NB4 (cell line): ENCODE measurements at places on chromosomes 1 and 21.
A peak's percentile ranks its signal among the peaks of the same experiment; 100 is the strongest.

DNA sequence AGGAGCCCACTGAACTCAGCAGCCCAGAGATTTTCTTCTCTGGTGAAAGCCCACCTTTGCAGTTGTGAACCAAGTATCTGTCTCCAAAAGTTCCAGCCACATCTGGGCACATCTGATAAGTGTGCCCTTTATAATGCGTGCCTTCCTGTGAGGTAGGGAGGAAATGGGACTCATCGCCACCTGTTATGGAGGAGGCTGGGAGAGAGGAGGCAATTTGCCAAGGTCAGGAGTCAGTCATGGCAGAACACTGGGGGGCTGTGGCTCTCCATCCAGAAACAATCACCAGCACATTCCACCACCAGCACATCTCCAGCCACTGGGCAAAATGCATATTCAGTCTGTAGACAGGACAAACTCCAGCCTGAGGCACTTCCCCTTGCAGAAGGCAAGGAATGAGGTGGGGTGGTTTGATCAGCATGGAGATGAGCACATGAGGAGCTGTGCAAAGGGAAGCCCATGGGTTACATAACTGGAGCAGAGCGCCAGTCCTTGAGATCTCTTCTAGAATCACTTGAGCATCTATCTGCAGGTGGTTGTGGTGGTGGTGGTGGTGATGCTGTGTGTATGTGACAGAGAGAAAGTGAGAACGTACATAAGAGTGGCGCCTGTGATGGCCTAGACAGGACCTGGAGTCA is 15.0 kb upstream of the LEMD1 start:
- DNase-seq = no peak

DNA sequence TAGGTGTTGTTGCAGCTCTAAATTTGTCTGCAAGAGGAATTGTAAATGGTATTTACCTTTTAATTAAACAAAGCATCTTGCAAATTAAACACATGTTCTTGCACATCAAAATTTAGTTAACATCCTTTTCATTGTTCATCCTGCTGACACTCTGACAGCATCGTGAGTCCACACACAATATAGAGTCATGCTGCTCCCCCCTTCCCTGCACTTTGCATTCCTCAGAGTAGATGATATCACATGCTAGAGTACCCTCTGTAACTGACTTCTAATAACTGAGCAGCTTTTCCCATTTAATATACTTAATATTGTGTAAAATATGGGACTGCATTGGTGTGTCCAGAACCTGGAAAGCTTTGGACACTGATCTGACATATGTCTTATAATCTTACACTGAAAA is 138.8 kb upstream of the DPYD start:
- DNase-seq = no peak

DNA sequence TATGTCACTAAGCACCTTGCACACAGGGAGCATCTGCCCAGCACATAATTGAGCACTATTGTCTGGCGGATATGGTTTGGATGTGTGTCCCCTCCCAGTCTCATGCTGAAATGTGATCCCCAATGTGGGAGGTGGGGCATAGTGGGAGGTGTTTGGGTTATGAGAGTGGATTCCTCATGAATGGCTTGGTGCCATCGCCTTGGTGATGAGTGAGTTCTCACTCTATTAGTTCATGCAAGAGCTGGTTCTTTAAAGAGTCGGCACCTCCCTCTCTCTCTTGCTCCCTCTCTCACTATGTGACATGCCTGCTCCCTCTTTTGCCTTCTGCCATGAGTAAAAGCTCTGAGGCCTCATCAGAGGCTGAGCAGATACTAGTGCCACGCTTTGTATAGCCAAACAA is 9.5 kb downstream of the CTSK start:
- DNase-seq = no peak

DNA sequence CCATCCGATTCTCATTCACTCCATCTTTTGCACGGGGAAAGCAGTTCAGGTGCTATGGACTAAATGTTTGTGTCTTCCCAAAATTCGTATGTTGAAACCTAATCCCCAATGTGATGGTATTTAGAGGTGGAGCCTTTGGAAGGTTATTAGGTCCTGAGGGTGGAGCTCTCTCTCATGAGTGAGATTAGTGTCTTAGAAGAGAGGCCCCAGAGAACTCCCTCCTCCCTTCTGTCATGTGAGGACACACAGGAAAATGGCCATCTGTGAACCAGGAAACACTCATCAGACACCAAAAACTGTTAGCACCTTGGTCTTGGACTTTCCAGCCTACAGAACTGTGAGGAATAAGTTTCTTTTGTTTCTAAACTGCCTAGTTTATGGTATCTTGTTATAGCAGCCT is 15.8 kb upstream of the CCDC190 start:
- DNase-seq = no peak

DNA sequence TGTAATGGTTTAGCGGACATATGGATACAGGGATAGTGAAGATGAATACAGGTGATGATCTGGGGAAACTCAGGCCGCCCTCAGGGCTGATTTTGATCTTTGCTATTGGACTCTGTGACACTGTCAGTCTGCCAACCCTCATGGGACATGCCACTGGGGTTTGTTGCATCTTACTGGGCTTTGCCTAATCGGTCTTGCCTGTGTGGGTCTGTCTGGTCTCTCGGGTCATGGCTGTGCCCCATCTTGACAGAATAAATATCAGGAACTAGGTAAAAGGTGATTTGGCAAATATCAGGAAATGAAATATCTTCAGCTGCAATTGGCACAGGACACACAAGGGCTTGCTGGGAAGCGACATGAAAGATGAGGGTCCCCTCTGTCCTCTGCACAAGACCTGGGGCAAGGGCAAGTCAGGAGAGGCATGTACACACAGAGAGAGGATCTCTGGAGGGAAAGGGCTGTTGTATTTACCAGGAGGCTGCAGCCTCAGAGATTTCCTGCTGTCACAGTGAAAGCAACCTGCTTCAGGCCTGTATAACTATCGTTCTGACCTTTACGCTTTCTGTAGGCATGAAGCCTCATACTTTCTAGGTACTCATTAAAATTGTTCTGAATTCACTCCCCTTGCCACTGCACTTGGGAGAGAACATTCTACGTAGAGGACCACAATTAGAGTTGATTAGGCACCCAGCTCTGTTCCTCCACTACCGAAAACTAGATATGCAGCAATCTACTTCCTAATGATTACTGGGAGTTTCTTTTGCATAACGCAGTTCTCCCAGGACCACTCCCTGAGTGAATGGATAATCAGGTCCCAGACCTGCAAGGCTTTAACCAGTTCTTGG is 52.0 kb upstream of the GADD45A start:
- no peak for DNase-seq

GRCh38 chr1:116075575-116075974 is 35.6 kb upstream of the MAB21L3 start:
- DNase-seq = no peak

- DNase-seq = peak; percentile 4
Observed at GRCh38 chr1:88609051-88609450, 75.0 kb upstream of the PKN2 start.
